ENCODE measurements at places on chromosomes 11 and 22.

- no peak for DNase-seq
Observed at GRCh38 chr22:38873469-38874411, 1.7 kb upstream of the CBX6 start.

- DNase-seq, result no peak
Observed at GRCh38 chr11:94664346-94664745, 97.2 kb downstream of the PIWIL4 start.

DNA sequence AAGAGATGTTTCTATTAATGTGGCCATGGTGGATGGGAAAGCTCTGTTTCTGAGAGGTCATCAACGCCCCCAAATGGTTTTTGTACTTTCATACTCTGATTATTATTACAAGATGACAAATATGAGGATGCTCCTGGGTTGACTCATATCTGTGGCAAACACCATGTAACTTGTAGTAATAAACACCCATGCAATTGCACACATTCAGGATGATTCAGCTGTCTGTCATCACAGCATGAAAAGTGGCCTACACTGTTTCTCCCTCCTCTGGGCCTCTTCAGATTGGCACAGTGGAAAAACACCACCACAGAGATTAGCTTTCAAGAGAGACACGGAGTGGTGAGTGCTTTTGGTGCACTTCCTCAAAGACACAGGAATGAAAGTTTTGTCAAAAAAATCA lies 85.4 kb downstream of the MTNR1B start:
- no peak for DNase-seq

- DNase-seq, result no peak
Observed at GRCh38 chr11:85044911-85045310, 582.2 kb downstream of the DLG2 start.

- no peak for DNase-seq
Observed at GRCh38 chr11:97574976-97575665, 1185.3 kb downstream of the JRKL start.

DNA sequence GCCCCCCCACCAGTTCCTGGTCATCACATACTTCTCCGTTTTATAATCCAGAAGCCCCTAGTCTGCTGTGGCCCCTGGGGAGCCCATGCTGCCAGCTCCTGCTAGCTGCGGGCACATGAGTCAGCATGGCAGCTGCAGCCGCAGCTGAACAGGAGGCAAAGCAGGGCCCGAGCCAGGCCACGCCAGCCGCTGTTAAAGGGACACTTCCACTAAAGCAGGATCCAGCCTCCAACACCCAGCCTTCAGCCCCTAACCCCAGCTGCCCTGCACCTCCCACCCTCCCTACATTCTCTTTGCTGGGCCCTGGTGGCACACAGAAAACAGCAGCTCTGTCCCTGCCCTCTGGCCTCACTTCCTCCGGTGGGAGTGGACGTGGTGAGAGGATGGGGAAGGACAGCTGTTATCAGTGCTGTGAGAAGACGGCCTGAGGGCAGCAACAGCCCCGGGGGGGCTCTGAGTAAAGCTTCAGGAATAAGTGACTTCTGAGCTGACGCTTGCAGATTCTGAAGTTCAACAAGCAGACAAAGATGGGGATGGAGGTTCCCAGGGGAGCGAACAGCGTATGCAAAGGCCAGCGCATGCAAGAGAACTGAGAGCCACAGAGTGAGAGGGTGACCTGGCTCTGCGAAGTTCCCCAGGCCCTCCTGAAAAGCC lies 688 bp upstream of the LRRC74B start:
- no peak for DNase-seq

DNA sequence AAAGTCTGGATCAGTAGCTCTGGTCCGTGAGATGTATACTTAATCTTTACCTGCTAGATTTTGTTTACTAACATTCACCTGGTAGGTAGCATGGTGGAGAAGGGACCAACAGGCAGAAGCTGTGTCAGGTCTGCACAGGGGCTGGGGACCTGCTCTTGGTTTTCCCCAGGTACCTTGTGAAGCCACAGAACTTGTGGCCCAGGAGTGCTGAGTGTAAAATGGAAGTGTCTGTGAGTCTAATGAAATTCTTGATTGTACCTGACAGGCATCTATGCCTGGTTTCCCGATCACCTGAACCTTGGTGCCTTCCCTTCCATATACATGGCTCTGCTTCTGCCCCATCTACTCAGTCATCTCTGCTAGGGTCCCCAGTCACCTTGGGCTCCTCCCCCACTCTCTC lies 94.3 kb downstream of the CWC15 start:
- DNase-seq, result no peak

DNA sequence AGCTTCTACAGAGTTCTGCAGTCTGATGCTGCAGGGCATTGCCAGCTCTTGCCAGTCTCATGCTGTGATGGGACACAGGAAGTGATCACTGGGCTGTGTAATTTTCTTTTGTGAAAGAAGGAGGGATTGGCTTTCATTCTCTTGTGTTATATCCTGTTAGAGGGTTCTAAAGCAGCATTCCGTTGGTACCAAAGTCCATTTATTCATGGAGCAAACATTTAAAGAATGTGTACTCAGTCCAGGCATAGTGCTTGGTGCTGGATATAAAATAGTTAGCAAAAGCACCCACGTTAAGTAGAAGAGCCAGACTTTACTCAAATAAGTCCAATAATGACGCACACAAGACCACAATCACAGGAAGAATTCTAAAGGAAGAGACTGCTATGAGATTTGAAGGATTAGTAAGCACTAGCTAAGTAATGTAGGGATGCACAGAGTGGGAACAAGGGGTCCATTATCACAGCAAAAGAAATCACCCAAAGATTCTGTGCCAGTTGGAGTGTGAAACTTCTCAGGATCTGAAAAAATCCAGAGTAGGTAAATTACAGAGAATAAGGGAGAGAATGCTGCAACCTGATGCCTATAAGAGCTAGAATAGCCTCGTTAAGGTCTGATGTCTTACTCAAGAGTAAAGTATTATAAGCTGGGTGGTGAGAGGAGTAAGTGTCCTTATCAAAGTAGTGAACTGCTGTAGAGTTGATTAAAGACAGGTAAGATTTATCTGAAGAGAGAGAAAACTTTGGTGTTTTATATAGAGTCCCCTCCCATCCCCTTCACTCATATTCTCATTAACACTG lies 728.3 kb downstream of the METTL15 start:
- DNase-seq, result no peak

DNA sequence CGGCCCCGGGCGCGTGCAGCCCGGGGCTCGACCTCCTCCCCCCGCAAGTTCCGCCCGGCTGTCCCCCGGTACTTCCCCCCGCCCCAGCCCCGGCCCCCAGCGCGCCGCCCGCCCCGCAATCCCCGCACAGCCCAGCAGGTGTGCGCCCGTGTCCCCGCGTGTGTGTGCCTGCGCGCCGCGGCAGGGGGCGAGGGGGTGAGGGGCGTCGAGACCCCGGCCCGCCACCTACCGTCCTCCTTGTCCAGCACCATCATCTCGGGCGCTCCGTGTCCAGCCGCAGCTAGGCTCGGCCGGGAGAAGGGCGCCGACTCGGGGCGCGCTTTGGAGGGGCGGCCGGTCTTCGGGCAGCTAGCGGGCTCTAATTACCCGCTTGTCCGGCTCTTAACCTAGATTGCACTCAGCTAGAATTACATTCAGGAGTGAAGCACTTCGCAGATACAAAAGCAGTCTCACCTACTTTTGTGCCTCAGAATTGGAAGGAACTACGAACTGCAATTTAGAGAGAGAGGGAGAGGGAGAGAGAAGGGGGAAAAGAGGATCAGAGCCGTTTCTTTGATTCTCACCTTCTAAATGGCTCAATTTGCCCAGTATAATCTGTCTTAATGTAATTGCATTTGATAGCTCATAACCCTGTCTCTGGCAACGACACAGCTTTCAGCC lies 439 bp downstream of the LMO1 start:
- no peak for DNase-seq

DNA sequence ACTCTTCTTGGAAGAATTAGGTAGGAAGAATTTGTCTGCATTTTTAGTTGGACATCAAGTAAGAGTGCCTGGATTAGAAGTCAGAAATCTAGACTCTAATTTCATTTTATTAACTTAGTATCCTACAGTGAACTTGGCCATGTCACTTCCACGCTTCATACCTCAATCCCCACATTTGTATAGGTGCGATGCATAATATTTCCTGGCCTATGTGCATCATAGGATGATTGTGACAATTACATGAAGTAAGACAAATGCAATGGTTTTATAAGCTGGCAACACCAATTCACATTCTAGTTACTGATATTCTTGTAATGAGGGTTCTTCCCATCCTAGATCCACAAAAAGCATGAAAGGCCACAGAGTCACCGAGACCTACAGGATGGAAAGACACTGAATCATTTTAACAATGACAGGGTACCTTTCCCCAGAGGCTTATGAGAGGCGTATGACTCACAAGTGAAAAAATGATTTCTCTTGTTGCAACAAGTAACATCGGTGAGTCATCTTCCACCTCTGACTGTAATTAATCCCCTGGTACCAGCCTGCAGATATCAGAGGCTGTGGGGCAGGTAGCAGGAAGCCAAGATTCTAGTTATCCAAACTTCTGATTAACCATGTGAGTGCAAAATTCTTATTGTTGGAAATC lies 56.0 kb upstream of the OR5AK2 start:
- DNase-seq, result no peak

DNA sequence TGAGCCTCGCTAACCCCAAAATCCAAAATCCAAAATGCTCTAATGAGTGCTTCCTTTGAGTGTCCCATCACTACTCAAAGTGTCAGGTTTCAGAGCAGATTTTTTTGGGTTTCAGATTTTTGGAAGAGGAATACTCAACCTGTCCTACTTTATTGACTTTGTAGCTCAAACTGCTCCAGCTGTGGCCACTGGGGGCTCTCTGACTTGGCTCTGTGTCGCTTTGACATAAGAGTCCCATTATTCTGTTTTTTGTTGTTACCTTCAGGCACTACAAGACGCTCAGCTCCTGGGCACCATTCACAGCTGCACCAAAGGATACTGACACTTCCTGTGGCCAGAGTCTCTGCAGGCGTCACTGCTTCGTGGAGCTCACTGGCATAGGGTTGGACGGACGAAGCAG lies 41.1 kb downstream of the PHF21B start:
- no peak for DNase-seq

DNA sequence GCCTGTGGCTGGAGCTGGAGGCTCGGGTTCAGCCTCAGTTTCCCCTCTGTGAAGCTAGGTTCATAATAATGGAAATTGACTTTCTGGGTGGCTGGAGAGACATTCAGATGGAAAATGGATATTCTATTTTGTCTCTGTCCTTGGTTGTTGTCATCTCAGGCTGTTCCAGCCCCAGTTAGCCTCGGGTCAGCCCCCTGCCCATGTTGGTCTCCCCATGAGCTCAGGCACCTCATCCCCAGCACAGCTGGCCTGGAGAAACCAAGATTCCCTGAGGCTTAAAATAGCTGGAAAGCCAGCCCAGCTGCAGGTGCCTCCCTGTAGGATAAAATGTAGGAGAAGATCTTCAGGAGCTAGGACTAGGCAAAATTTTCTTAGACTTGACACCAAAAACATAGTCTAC lies 129.5 kb downstream of the MED15 start:
- DNase-seq, result no peak

DNA sequence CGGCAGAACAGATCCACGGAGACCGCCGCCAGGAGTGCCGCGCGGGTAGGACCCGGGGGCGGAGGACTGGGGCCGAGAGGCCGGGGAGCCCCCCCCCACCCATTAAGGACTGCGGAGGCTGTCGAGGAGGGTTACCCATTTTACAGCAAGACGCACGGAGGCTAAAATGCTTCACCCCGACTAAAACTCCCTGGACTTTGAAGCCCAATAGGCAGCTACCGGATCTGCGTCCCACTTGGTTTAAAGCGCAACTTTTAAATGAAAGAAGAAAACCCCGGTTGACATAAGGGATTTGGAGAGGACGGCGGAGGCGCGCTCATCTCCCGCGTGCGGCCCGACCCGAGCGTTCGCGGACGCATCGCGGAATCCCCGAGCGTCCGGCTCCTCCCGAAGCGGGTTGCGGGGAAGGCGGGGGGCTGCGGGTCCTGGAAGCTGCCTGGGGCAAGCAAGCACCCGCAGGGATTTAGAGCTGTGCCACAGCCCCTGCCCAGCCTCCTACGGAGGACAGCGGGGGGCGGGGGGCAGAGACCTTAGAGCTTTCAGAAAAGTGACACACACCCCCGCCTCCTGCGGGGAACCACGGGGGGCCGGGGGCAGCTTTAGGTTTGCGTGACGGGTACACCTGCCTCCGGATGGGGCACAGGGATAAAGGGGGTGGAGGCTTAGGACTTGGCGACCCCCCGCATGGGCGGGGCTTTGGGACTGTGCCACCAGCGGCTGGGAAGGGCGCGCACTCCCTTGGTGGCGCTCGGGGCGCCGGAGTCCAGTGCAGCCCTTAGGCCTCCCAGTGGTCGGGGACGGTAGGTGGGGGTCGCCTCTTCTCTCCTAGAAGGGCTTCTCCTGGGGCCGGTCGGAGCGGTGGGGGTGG lies 760 bp upstream of the CELSR1 start:
- DNase-seq, result no peak

Measured in NCI-H2081 treated with DMSO at 0.1 percent for 48 hours (cell line).